ENCODE measurements at places on chromosomes 4 and X.

DNA sequence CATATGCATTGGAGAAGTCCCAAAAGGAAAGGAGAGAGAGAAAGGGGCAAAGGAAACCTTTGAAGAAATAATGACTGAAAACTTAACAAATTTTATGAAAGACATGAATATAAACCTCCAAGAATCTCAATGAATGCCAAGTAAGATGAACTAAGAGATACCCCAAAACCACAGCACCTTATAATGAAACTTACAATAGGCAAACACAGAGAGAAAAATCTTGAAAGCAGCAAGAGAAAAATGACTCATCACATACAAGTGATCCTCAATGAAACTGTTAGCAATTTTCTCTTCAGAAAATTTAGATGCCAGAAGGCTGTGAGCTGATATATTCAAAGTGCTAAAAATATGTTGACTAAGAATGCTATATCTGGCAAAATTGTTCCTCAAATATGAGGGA lies 10.1 kb downstream of the SMIM10L2A start:
- DNase-seq = no peak

- no peak for DNase-seq
These were observed 33.3 kb upstream of the PPARGC1A start for GRCh38 chr4:23923141-23923540.

DNA sequence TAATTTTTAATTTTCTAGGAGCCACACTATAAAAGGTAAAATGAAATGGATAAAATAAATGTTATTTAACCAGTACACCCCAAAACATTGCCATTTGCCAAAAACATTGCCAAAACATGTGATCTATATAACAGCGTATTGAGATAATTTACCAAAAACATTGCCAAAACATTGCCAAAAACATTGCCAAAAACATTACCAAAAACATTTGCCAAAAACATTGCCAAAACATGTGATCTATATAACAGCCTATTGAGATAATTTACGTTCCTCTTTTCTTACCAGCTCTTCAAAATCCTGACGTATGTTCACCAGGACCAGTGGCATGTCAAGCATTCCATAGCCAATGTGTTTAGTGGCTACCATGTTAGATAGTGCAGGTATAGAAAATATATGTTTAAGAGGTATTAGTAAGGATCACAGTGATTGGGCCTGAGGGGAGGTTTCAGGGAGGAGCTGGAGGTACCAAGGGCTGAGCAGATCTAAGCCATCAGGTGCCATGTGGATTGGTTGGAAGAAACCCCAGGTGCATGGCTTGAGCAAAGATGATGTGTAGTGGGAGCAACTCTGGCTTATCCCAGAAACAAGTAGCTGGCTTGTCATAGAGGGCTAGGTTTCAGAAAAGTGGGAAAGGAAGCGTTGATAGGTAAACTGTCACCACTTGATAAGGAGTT lies 42.6 kb downstream of the RAPGEF2 start:
- DNase-seq = no peak

- DNase-seq = no peak
These were observed 1.2 kb downstream of the CTSO start for GRCh38 chr4:155952501-155952901.

Data from suppressor macrophage treated with lipopolysaccharide for 1 hour (primary cell).